Activated CD8-positive, alpha-beta memory T cell treated with anti-CD3 and anti-CD28 coated beads, Interleukin-2, amount 10 ng/mL, durations not matched to agents 7 days and 5 days (primary cell): ENCODE measurements at places on chromosomes 3 and 15.

DNA sequence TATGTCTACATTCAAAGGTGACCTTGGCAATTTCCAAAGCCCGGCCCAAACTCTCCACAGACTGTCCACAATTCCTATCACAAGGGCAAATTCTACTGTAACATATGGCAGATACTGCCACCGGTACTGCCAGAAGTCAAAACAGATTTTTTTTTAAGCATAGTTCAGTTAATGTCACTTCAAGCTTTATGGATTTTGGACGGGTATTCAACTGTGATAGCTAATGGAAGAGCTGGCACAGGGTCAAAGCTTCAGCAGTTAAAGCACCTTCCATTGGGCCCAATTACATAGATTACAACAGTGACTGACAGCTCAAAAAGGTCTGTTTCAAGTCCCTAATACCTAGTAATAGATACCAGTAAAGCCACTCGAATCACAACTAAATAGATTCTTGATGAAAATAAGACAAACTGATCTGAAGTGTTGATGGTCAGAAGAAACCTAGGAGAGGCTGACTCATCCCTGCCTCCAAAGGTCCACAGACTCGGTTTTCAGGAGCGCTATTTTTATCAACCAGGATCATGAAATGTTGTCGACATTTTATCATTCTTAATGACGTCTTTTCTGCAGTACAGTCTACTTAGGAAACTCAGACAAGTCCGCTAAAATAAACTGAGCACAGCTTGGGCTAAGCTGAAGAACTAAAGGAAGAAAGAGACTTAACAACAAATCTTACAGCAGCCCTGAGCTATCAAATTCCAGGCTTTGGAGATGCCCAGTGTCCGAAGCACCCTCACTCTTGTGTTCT lies 38.7 kb downstream of the ANXA2 start:
- H3K36me3 ChIP-seq, result peaks cover 74% of the 10 kb centered on the region
- H3K4me1 ChIP-seq, result peaks cover 26% of the 10 kb centered on the region
- H3K27me3 ChIP-seq, result no peaks in the 10 kb centered on the region
- H3K4me3 ChIP-seq, result no peak overlapping the region
- no peak overlapping the region for H3K27ac ChIP-seq
- no peak for DNase-seq

GRCh38 chr3:125212509-125213363 lies at the start of gene SLC12A8:
Gene SLC12A8 (minus strand): TSS chr3:125212748. CDS start chr3:125211349, 1,399 bp downstream.
- no peak within 1 kb of the TSS for H3K4me3 ChIP-seq
- peaks cover 55% of the 10 kb centered on the region for H3K27me3 ChIP-seq
- no peak for DNase-seq

DNA sequence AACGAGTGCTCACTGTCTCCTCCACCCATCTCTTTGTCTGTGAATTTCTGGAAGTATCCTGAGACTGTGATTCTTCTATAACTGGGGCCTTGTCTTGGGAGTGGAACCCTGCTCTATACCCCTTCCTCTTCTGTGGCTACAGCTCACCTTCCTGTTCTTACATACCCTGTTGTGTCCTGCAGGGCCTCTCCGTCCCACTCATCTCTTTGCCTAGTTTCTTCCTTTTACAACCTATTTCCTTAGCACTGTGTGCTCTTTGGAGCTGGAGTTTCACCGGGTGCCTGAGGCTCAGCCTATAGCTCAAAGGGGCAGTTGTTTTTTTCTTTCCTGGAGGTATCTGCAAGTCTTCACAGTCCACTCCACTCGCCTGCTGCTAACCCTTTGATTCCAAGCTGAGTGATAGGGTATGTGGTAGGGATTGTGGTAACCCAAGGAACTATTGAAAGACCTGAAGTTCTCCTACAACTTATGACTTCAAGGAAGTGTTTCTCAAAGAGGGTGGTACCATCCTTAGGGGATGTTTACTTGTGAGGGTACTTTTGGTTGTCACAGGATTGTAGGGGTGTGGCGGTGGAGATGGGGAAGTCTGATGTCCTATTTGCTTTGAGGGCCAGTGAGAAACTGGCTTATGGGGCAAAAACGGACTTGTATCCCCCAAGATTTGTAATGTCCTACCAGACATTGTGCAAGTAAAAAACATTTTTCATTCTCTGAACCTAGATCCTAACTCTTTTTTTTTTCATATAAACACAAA lies 66.6 kb upstream of the ARL8B start:
- peak overlapping the region; percentile 87 for H3K27ac ChIP-seq
- H3K36me3 ChIP-seq, result peaks cover 11% of the 10 kb centered on the region
- no peak overlapping the region for H3K4me3 ChIP-seq
- H3K4me1 ChIP-seq, result peaks cover 90% of the 10 kb centered on the region

DNA sequence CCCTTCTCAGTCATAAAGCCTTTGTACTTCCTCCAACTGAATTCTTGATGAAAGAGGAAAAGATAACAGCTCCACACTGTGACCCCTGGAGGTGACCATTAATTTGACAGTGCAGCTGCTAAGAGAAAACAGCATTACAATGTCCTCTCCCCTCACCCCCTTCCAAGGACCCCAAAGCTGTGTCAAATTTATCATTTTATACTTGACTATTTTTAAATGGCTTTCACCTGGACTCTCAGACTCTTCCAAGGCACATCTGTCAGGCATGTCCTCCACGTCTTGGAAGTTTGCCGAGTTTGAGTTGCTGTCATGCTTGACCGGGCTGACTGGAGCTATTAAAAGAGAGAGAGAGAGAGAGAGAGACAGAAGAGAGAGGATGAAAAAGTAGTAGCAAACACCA lies 236.5 kb downstream of the WDR72 start:
- H3K36me3 ChIP-seq, result no peaks in the 10 kb centered on the region
- no peaks in the 10 kb centered on the region for H3K4me1 ChIP-seq
- DNase-seq, result no peak
